ENCODE measurements at places on chromosomes 12 and 14.

DNA sequence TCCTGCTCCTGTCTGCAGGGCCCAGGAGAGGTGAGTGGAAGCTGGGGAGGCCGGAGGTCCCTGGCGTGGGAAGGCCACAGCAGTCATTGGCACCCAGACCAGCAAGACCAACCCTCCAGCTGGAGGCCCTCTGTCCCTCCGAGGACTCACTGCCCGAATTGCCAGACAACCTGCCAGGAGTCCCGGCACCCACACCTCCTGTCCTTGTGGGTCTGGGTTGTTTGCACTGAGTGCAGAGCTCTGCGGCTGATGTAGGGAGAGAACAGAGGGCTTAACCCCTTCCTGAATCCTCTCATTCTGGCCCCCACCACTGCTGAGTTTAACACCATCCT lies 204.9 kb downstream of the KIF26A start:
- no peak for DNase-seq

DNA sequence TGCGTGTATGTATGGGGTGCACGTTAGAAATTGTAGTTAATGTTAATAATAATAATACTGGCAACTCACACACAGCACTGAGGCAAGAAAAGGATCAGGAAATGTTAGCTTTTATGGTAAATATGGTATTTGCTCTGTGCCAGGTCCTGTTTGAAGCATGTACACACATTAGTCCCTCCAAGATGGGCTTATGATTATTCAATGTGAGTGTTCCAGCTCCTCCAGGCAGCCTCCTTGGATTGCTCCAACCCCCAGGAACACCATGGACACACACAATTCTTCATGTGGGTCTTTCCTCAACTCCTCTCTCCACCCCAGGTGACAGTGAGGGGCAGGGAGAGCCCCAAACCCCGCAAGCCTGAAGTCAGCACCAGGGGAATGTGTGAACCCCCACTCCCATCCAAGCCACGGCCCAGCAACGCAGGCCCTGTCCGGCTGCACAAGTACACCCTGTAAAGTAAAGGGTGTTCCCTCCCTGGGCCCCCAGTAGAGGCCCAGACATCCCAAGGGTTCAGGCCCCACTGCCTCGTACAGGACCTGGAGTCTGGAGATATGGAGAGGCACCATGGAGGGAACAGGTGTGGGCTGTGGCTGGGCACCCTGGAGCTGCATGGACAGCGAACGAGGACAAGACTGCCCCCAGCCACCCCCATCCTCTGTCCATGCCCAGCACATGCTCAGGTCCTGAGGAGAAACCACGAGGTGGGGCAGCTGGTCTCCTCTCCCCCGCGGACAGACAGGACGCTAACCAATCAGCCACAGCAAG lies 41.3 kb downstream of the NCOR2 start:
- DNase-seq: no peak

- peak; percentile 9 for DNase-seq
Measured at GRCh38 chr14:36019126-36019525, 157.4 kb downstream of the PTCSC3 start.

GRCh38 chr14:103803661-103804060 lies 43.7 kb downstream of the PPP1R13B start:
- DNase-seq: peak; percentile 44

- no peak for DNase-seq
Measured at GRCh38 chr12:64187370-64187769, 34.7 kb downstream of the KICS2 start.
